ENCODE measurements at places on chromosomes 4 and X.

GRCh38 chr4:67931256-67931655 is 32.0 kb downstream of the TMPRSS11A start:
- no peak for DNase-seq

- no peak for DNase-seq
These were observed 63.6 kb downstream of the SYTL5 start for GRCh38 chrX:38069991-38070390.

- DNase-seq: no peak
These were observed 24.6 kb downstream of the ABLIM2 start for GRCh38 chr4:8133897-8134563.

DNA sequence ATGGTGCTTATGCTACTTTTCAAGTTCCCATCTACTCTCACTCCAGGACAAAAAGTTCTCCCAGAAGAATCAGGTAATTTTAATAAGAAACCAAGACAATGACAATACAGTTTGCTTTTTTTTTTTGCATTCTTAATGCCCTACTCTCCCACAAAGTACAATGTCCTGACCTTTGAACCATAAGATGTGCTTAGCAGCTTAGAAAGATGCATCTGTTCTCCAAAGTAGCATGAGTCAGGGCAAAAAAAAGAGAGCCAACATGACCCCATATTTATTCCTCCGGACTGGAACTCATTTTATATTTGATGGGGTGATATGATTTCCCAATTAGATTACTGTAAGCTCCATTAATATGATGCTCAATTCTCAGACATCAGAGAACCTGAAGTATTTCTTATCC is 16.5 kb upstream of the PDCL2 start:
- no peak for DNase-seq

- DNase-seq: no peak
These were observed 2141.7 kb upstream of the TENM3 start for GRCh38 chr4:180101348-180102083.

DNA sequence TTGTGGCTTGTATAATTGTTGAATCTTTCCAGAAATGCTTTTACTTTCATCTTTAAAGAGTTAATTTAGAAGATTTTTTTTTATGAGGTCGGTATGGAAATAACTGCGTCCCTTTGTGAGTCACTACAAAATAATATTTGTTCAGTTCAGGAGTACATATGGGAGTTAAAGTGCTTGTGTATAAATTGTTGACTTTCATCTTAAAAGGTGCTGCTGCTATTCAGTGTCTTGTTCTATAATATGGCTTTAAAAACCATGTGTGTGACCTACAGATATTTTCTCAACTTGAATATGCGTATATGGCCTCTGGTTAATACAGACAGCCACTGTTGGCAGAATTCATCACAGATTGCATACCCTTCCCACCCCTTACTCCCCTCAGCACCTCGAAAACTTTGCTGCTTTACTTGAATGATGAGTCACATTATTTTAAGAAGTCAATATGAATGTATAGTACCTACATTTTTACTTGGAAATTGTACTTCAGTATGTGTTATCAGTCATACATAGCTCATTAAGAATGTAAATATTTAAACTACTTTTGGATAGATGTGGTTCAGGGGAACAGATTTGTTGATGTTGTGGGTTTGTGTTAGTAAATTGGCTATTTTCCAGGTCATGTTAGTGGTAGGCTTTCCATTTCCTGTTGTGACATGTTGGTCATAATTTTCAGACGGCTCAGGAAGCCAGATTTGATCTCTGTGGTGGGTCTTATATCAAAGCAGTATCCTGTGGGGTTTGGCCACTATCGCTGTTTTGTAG is 1.5 kb downstream of the CLCN3 start:
- DNase-seq: peak; percentile 61

GRCh38 chr4:40180356-40180755 is 16.5 kb upstream of the RHOH start:
- no peak for DNase-seq

GRCh38 chr4:170231377-170231776 is 141.6 kb upstream of the AADAT start:
- DNase-seq: no peak

DNA sequence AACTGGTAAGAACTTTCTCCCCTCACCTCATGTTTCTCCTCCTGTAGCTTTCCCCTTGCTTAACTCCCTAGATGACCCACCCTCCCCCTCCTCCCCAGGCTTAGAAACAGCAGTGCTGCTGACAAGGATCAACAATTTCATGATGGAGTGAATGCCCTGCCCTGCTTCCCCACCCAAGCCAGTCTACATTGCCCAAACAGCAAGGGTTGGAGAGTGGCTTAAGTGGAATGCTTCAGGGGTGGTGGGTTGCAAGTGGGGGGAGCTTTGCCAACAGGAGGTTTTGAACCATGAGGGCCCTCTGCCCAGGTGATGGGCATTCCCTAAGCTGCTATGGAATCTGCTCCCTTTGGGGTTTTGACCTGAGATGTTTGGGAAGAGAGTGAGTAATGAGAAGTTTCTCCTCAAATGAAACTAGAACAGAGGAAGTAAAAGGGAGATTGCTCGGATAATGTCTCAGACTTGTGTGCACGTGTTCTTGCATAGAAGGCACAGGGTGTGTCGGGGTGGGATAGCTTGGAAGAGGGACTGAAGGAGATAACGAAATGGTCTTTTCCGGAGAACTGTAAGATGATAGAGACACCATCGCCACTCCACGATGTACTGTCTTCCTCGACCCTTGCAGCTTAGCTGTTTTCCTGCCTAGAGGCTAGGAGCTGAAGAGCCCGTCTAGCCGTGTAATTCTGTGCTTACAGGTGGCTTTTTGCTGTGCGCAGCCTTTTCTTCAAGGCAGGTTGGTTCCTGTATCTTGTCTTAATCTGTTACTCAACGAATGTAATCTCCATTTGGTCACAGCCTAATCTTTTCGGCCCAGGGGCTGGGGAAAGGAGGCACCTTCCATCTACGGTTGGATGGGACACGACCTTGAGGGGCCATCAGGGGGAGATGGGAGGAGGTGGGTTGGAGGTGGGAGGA is 10.1 kb downstream of the GDPD2 start:
- no peak for DNase-seq

GRCh38 chrX:20523626-20524312 is 257.1 kb upstream of the RPS6KA3 start:
- no peak for DNase-seq

DNA sequence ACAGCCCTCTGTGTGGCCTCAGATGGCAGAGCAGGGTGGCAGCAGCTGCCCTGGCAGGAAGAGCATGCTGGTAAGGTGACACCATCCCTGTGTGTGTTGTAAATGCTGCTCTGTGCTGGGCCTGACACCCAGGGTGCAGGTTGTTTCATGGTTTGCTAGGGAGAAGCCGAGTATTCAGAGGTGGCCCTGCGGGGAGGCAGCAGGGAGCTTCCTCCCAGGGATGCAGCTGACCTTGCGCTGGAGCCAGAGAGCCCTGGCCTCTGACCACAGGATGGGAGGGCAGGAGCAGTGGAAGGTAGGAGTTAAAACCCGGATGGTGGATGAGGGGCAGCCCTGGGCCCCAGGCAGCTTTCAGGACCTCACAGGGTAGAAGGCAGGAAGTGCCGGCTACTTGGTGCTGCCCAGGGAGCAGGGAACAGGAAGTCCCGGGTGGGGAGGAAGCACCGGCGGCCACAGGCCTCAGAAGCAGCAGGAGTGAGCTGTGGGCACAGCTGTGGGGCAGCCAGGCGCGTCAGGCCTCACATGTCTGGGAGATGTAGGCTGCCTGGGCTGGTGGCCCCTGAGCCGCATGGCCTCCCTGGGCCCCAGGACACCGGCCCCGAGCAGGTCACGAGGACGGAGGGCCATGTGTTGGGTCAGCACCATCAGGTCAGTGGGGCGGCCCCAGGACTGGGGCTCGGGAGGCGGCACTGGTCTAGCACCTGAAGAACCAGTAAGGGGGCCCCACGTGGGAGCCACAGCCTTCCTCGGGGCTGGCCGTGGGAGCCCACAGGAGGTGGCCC is 19.1 kb downstream of the SH3BP2 start:
- peak; percentile 81 for DNase-seq
